ENCODE measurements at places on chromosomes 11 and 22.

DNA sequence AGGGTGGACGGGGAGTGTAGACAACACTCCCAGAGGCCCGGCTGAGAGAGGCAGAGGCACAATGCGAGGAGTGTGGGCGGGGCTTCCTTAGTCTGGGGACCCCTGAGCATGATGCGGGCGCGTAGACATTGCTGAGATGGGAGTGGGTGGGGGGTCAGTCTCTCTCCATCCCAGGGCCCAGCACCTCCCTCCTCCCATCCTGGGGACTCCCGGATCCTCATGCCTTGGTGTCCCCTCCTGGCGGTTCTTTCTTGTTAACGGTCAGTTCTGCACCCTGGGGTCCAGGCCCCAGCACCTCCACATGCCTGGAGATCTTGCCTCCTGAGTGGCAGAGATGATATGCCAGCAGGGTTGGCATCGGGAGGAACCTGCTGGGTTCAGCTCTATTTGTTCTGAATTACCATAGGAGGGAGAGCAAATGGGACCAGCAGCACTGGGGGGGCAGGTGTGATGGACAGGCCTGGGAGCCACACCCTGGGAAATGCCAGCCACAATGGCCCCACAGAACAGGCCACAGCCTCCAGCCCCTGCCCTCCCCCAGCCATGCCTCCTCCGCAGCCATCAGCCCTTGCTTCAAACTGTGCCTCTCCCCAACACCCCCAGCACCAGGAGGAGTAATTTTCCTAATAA, 55.7 kb downstream of the RTL6 start:
- no peak for DNase-seq

DNA sequence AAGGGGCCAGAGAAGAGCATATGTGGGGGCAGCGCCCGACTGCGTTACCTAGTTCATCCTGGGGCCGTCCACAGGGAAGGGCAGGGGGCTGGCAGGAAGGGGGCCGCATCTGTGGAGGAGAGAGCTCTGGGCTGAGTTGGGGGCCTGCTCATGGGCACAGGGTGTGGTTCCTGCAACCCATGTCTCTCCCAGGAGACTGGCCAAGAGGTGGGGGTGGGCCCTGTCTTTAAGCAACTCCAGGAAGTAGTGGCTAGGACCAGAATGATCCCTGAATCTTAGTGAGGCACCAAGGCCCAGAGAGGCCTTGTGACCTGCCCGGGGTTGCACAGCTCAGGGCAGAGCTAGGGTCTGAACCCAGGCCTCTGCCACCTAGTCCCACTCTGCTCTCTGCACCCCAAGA, 21.9 kb downstream of the CSNK1E start:
- DNase-seq = no peak

DNA sequence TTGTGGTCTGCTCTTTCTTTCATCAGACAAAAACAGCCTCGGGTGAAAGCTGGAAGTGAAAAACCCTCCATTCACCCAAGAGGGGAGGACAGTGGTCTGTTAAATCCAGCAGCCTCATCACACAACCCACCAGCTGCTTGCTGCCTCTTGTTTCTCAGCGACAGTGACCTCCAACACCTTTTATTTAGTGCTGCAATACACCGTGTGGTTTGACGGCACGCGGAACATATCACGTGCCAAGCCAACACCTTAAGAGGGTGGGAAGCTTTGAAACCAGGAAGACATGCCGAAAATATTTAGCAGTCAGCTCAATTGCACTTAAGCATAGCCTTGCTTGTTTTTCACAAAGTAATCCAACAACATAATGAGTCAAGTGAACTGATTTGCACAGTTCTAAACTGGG, 39.8 kb upstream of the POGLUT3 start:
- no peak for DNase-seq

GRCh38 chr11:132643239-132643638, 889.1 kb downstream of the OPCML start:
- DNase-seq = no peak

- DNase-seq = no peak
Observed at GRCh38 chr22:49064836-49065235, 762.8 kb downstream of the BRD1 start.

DNA sequence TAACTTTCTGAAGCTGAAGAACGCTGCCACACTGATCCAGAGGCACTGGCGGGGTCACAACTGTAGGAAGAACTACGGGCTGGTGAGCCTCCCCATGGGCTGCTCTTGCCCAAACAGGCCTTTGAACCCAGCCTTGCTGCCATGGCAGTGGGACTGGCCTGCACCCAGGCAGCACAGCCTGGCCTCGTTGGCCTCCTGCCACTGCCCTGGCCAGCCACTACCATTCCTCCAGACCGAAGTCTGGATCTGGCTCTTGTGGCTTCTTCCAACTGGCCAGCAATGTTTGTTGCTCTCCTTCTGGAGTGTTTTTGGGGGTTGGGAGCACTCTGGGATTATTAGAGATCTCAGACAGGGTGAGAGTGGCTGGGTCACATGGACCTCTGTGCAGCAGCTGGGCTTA, 51.0 kb downstream of the MYO7A start:
- no peak for DNase-seq

DNA sequence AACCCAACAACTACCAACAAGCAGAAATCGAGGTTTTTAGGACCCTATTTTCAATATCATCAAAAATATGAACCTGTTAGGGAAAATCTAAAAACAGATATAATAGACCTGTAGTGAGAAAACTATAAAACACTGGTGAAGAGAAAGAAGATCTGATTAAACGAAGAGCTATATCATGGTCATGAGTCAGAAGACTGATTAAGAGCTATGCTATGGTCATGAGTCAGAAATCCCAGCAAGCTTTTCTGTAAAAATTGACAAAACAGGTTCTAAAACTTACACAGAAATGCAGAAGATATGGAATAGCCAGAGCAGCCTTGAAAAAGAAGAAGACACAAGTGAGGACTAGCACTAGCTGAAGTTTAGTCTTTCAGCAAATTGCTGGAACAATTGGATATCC, 345.0 kb downstream of the TBC1D22A start:
- peak; percentile 51 for DNase-seq

DNA sequence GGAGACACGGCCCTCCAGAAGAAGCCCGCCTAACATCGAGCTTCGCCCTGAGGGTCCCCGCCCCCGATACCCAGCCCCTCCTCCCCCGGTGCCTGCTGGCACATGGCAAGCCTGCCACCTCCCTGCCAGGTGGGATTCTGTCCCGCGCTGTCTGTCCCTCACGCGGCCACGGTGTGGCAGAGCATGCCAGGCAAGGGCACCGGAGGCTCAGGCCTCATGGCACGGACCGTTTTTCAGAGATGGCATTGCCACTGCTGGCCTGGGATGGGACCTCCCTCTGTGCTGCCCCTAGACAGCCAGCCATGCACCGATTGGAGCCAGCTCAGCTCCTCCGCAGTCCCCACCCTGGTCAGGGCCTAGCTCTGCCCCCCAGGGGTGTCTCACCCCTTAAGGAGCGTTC, 19.4 kb downstream of the MRPL23 start:
- DNase-seq = no peak

DNA sequence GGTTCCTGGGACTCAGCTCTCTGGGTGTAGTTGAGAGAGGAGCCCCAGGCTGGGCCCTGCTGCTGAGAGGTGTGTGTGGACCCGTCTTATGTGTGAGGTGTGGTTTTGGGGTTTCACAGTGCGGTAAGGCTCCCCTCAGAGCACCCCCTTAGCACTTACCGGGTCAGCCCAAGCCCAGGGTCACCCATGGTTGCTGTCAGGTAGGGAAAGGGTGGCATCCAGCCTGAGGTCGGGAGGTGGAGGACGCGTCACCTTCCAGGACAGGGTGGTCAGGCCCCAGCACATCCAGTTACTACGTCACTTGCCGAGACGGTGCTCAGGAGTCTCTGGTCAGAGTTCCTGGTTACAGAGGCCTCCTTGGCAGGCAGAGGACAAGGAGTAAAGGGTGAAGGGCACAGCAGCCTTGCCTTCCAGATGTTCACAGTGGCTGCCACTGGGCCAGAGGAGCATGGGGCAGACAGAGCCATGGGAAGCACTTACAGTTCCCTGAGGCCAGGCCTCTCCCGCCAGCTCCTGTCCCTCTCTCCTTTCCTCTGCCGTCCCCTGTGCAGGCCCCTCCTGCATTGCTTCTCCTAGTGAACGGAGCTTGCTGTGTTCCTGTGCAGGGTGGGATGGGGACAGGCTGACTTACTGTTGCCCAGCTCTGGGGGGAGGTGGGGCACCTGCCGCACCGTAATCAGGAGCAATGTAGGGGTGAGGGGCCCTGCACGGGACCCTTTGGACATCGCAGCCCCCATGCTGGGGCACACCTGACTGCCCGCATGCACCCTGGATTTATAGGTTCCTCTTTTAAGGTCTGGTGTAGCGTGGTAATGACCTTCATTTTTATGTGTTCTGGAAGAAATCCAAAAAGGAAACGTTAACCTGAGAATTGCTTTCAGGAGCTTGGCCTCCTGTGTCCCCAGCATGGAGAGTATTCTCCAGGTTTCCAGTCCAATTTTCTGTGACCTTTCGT, 285.9 kb downstream of the TBC1D22A start:
- no peak for DNase-seq

GRCh38 chr11:14249121-14249963, 109.6 kb downstream of the RRAS2 start:
- DNase-seq = peak; percentile 6

GRCh38 chr11:66454247-66454646, 12.5 kb upstream of the PELI3 start:
- DNase-seq = no peak

DNA sequence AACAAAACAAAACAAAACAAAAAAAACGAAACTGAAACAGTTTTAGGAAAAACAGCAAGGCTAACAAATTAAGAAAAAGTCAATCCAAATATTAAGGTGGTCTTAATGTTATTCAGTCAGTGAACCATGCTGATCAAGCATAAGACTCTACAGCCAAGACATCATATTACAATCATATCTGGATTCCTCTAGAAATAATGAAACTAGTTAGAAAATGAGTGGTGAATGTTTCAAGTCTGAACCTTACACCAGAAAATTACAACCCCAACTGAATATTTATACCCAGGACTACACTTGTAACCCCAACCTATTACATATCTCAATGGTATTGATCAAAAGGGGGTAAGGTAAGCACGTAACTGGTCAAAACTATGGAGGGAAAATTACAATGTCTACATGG, 48.8 kb downstream of the ACAT1 start:
- DNase-seq = no peak

GRCh38 chr11:55719608-55720160, 53.6 kb upstream of the OR5D13 start:
- DNase-seq = no peak

DNA sequence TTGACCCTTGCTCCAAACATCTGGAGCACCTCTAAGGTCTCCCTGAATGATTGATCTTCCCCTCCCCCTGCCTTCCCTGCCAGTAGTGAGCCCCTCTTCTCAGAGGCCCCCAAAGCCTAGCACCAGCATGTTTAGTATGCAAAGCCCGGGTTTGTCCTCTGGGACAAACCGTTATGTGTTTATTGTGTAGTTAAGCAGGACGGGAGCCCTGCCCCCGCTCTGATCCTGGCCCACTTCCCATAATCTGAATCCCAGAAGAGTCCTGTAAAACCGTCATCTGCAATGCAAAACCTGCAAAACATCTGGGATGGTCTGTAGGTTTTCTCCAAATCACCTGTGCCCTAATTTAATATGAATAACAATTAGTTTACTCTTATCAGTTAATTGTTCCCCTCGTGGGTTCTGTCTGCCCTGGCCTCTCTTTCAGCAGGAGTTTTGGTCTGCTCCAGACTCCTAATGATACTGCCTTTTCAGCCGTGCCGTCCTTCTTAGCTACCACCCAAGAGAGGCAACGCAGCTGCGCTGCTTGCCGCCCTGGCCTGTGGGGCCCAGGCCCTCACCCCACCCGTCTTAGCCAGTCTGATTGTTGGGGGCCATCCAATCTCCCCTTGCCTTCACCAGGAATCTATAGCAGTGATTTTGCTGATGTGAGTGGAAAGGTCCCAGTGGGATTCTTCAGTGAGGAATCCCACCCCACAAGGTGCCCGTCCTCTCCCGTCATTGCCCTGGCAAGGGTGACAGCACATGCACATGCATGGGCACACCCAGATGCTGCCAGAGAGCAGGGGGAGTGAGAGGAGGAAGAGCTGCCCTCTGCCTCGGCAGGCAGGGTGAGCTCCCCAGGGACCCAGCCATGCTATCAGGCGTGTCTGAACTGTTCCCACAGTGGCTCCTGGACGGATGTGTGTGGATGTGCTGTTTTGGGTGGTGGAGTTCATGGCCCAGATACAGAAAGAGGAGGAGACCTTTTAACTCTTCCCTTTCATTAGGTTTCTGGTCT, 3.0 kb upstream of the B3GAT1 start:
- DNase-seq = no peak

GRCh38 chr11:3198815-3199214, 19.8 kb downstream of the MRGPRG start:
- no peak for DNase-seq

All from skeletal muscle cell (primary cell).